Sigmoid colon (tissue), 7 donors: ENCODE measurements at places on chromosomes 7 and 10. TPM values are rescaled to one million over a fixed set of nuclear protein-coding genes. Genes with fewer than 3 reads are reported as not detected.

DNA sequence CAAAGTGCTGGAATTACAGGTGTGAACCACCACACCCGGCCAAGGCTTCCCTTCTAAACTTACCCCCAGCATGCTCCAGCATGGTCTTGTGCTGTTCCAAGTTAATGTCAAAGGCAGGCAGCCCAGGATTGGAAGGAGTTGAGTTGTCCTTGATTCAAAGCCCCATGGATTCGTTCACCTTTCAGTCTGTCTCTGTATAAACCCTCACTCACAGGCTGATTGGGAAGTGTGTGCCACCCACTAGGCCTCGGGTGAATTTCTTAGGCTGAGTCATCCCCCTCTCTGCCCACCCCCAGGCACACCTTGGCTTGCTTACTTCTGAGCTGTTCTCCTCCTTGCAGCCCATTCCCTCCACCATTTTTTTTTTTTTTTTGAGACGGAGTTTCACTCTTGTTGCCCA is 13.3 kb upstream of the PRDX3 start:
- H3K27ac ChIP-seq = no peak overlapping the region
- H3K27me3 ChIP-seq = no peaks in the 10 kb centered on the region
- no peaks in the 10 kb centered on the region for H3K4me1 ChIP-seq
- DNase-seq = peak; percentile 22
- no peaks in the 10 kb centered on the region for H3K36me3 ChIP-seq
- no peak overlapping the region for H3K4me3 ChIP-seq

DNA sequence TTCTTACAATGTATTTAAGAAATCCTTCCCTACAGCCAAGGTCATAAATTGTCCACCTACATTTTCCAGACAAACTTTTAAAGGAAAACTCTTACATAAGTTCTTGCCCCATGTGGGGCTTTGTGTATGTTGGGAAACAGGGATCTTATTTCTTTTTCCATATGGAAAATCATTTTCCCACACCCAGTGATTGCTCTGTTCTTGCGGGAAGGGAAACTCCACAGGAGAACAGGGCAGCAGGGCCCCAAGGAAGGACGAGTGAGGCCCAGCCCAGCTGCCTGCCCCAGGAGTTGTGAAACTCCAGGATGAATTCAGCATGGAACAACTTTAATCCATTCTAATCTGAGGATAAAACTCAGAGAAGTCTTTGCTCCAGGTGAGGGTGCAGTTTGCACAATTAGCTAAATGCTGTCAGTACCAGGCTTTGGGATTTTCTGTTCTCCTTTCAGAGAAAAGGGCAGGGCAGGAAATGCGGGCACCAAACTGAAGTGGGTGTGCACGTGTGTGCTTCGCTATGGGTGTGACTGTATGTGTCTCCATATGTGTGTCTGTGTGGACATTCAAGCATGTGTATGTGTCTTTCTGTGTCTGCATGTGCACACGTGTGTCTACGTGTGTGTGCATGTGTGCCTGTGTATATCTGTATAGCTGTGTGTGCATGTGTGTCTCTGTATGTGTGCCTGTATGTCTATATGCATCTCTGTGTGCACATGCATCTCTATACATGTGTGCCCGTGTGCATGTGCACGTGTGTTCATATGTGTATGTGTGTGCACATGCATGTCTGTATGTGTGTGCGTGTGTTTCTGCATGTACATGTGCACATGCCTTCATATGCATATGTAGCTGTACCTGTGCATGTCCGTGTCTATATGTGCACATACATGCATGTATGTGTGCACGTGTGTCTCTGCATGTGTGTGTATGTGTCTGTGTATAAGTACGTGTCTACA is 102.0 kb upstream of the FAM20C start:
- H3K4me3 ChIP-seq = no peak overlapping the region
- H3K36me3 ChIP-seq = no peaks in the 10 kb centered on the region
- H3K4me1 ChIP-seq = peaks cover 59% of the 10 kb centered on the region
- DNase-seq = peak; percentile 65

OPN1SW gene
- not detected for total RNA-seq

DYDC2 gene
- not detected for total RNA-seq

GRCh38 chr7:143351060-143351459 is 11.5 kb downstream of the FAM131B start:
- H3K4me1 ChIP-seq = no peaks in the 10 kb centered on the region

DENND10 gene
- 35.0 TPM for total RNA-seq
